ENCODE measurements at places on chromosomes 4 and X.
A peak's percentile ranks its signal among the peaks of the same experiment; 100 is the strongest.

DNA sequence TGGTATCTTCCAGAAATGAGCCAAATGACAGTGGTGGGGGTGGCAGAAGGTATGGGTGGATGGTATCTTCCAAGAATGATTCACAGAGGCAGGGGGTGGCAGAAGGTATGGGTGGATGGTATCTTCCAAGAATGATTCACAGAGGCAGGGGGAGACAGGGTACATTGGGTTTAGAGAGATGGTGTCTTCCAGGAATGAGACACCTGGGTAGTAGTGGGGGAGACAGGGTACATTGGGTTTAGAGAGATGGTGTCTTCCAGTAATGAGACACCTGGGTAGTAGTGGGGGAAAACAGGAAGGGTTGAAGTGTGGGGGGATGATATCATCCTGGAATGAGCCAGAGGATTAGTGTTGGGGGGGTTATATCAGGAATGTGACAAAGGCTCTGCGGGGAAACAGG is 62.0 kb downstream of the MAOA start:
- no peak for DNase-seq

GRCh38 chrX:128807367-128807766 is 715.9 kb downstream of the SMARCA1 start:
- no peak for DNase-seq

- DNase-seq, result no peak
Observed at GRCh38 chr4:7673121-7673520, 238.4 kb upstream of the PSAPL1 start.

GRCh38 chr4:102344520-102344953 is 745 bp downstream of the SLC39A8 start:
- peak; percentile 47 for DNase-seq

DNA sequence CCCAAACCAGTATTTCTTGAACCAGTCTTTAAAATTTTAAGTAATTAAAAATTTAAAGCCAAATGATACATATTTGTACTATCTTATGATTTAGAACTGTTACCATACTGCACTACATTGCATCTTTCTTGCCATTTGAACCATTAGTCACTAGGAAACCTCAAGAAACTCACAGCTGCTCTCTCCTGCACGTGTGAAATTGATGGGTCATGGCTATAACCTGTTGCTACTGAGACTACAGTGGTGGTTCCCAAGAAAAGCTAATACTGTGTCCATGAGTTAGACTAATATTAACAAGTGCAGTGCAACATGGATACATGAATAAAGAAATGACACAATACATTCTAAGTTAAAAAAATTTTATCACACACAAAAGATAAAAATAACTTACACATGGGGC is 88.4 kb downstream of the PDE5A start:
- no peak for DNase-seq

DNA sequence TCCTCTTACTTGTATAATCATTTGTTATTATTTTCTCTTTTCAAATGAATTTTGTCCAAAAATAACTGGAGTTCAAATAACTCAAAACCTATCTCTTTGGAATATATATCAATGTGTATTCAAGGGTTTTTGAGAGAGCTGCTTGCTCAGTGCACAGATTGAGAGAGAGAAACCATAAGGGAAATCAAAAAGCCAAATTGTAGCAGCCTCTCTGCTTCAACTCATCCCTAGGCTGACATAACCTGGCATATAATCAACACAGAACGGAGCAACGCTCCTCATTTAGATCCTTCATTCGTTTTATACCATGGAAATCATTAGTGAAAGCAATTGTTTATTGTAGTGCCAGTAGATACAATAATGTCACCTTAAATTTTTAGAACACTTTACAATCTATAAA is 1.8 kb upstream of the GPM6A start:
- DNase-seq, result no peak

DNA sequence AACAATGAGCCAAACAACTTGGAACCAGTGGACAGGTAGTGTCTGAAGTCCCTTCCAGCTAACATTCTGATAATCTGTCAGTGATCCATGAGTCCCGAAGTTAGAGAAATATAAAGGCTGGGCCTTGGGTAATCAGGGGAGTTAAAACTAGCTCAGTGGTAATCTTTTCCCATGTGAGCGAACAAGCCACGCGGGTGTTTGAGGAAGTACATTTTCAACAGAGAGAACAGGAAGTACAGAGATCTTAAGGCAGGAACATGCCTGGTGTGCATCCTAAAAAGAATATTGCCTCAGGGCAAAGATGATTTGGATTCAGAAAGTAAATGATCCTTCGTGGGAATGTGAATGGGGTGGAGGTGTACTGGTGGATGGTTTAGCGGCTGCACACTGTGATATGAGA is 42.9 kb downstream of the FNIP2 start:
- DNase-seq, result no peak

DNA sequence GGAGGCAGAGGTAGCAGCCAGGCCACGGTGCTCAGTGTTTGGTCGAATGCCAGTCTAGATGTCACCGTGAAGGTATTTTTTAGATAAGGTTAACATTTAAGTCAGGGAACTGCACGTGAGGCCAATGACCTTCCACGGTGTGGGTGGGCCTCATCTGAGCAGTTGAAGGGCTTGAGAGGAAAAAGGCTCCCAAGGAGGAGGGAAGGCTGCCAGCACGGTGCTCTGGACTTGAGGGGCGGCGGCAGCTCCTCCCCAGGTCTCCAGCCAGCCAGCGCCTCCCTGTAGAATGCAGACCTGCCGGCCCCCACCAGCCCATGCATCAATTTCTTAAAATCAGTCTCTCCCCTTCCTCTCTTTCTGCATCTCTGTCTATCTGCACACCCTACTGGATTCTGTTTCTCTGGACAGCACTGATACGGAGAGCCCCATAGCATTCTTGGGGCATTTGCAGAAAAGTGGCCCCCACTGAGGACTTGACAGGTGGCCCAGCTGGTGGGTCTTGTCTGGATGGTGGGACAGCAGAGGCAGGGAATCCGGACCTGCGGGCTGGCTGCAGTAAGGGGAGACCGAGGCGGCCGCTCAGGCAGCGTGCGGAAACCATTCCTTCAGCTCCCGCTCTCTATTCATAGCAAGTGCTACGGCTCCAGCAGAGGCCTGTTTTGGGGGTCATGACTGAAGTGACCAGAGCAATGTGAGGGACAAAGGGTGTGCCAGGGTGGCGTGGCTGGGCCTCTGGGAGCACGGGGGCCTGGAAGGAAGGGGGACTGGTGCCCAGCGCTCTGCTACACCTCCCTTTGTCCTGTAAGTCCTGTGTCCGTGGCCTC is 7.9 kb upstream of the RGS12 start:
- no peak for DNase-seq

DNA sequence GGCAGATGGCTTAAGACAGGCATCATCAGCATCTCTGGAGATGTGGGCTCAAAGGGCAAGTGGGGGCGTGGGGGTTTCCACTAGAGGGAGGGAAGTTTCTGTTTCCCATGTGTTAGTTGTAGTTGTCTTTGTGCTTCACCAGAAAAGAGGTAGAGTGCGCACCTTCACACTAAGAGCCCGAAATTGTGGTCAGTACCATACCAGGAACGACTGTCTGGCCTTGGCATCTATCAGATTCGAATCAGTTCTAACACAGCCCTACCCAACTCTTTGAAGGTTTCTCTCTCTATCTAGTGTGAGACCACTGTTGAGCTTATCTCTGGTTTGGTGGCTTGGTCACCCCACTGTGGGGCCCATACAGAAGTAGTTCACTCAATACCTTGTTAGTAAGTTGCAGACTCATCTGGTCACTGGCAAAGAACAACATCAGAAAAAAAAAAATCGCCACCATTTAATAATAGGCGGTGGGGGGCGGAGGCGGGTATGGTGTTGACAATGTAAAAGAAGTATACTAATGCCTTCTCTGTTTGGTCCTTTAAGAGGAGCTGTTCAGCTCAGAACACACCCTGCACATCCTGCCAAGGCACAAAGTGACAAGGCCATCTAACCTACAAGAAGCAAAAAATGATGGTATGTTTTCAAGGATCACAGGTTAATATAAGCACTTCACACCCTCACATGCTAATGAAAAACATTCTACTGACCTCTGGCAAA is 71.1 kb downstream of the NYX start:
- DNase-seq, result no peak

GRCh38 chr4:11418610-11419009 is 10.1 kb downstream of the HS3ST1 start:
- no peak for DNase-seq

GRCh38 chr4:24266951-24267722 is 317.2 kb downstream of the DHX15 start:
- no peak for DNase-seq

DNA sequence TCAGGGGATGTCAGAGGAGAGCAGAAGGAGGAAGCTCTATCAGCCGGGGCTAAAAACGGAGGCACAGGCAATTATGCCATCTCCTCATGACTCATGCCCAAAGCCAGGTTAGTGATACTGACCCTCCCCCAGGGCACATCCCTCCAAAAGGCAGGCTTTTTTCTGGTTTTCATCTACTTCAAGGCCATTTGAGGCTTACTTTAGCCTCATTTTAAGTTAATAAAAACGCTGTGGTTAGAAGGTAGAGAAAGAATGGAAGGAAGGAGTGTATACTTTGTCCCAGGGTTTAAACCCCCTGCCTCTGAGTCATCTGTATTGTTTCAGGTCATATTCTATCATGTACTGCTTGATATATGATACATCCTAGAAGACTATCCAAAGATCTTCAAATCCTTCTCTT is 89.7 kb upstream of the NDP start:
- DNase-seq, result no peak

DNA sequence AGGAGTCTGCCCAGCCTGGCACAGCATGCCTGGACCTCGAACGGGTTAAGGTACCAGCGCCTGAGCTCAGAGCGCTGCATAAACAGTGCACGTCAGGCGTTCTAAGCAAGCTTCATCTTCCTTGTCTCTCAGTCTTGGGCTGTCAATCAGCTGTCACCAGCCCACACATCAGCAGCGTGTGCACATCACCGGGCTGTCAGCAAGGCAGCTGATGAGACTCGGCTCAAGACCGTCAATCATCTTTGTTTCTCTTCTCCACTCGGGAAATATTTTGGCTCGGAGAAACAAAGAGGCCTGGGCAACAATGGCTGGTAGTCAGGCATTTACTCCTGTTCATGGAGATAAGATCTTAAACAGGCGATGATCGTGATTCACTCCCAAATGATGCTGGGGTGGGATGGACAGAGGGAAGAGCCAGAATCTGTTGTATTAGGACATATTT is 141.3 kb downstream of the LDB2 start:
- DNase-seq, result no peak
